ENCODE measurements at places on chromosomes 7 and 10. TPM values are rescaled to one million over a fixed set of nuclear protein-coding genes. Genes with fewer than 3 reads are reported as not detected.

Gene TFEC
- polyA plus RNA-seq: 19.2 TPM

Gene FAM185A
- polyA plus RNA-seq: 2.8 TPM

Gene KCP
- polyA plus RNA-seq: 0.22 TPM

Gene GRID2IP
- polyA plus RNA-seq: 0.16 TPM

Gene WNT8B
- polyA plus RNA-seq: 0.04 TPM
